ENCODE measurements at places on chromosomes 7 and 10. TPM values are rescaled to one million over a fixed set of nuclear protein-coding genes. Genes with fewer than 3 reads are reported as not detected.

Gene RET
- 1.6 TPM for total RNA-seq

Gene EPHB6
- total RNA-seq = 8.8 TPM

Gene SYCE1
- total RNA-seq = not detected

Gene UNCX
- not detected for total RNA-seq

Gene HOXA10
- total RNA-seq = 0.15 TPM

Gene NOS3
- 2.0 TPM for total RNA-seq

Gene H2BK1
- total RNA-seq = not detected

Gene GARIN1A
- total RNA-seq = 1.5 TPM

Gene ZDHHC4
- 77.7 TPM for total RNA-seq

Gene AKR1D1
- not detected for total RNA-seq

Gene ANK3
- 4.5 TPM for total RNA-seq

Gene SVOPL
- not detected for total RNA-seq

Gene C10orf67
- total RNA-seq = 0.44 TPM

Gene TMEM213
- not detected for total RNA-seq

Gene SPDYE1
- total RNA-seq = not detected

Gene ZNF117
- total RNA-seq = 6.5 TPM

Gene CDK14
- 68.5 TPM for total RNA-seq

Gene ACSM6
- not detected for total RNA-seq

Gene FKBP6
- total RNA-seq = not detected

Gene BAMBI
- 0.15 TPM for total RNA-seq

Gene AKR1C4
- not detected for total RNA-seq

Gene FAM25A
- not detected for total RNA-seq

Gene STEAP1B
- total RNA-seq = 25.9 TPM

Gene RGR
- total RNA-seq = not detected

Gene PTPRZ1
- total RNA-seq = 1.0 TPM

Gene ITGA8
- total RNA-seq = 5.8 TPM

Gene DNAJC1
- total RNA-seq = 39.1 TPM

Gene ZNF32
- 39.5 TPM for total RNA-seq

All from smooth muscle cell of trachea (primary cell).